ENCODE measurements at places on chromosomes 7 and 10.
A peak's percentile ranks its signal among the peaks of the same experiment; 100 is the strongest.

GRCh38 chr7:111031916-111032315 lies 59.0 kb upstream of the LRRN3 start:
- H3K4me3 ChIP-seq: no peak overlapping the region
- no peaks in the 10 kb centered on the region for H3K36me3 ChIP-seq
- no peaks in the 10 kb centered on the region for H3K27me3 ChIP-seq
- peaks cover 11% of the 10 kb centered on the region for H3K4me1 ChIP-seq

DNA sequence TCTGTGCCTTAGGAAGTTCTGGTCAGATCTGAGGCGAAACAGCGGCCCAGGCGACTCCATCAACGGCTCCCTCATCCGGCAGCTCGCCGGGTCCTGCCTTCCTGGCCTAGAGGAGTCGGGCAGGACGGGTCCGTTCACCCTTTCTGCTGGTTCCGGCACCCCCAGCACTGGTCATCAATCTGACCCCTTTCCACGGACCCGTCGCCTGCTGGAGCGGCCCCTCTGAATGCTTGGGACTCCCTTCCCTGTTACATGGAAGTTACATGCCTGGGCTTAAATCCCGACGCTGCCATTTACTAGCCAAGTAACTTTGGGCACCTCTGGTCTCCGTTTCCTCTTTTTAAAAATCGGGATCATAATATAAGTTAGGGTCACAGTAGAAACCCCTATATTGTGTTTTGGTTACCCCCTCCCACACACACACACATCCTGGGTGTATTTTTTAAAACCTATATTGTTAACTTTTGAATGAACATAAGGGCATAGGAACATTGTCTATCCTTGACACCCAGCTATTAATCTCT lies 607 bp upstream of the GGCT start:
- H3K27me3 ChIP-seq: no peaks in the 10 kb centered on the region
- H3K27ac ChIP-seq: peak overlapping the region; percentile 55
- peak overlapping the region; percentile 99 for H3K4me3 ChIP-seq

DNA sequence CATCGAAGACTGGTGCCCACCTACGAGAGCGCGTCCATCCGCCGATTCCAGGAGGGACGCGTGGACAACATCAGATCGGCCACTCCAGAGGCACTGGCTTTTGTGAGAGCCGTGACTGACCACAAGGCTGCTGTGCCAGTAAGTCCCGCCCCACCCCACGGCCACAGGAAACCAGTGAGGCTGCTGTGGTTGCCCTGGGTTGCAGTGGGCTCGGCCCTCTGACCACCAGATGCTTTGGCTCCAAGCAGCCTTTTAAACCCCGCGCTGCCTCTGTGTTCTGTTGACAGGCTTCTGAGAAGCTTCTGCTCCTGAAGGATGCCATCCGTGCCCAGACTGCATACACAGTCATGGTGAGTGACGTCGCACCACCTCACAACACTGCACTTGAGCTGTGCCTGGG lies 24.4 kb upstream of the C10orf53 start:
- DNase-seq: no peak
- H3K27ac ChIP-seq: no peak overlapping the region
- no peaks in the 10 kb centered on the region for H3K4me1 ChIP-seq
- H3K27me3 ChIP-seq: no peaks in the 10 kb centered on the region
- no peak overlapping the region for H3K4me3 ChIP-seq

GRCh38 chr7:97006055-97006815 lies 882 bp downstream of the DLX6 start:
- H3K4me1 ChIP-seq: no peaks in the 10 kb centered on the region
- no peaks in the 10 kb centered on the region for H3K36me3 ChIP-seq
- DNase-seq: no peak
- H3K4me3 ChIP-seq: no peak overlapping the region
- peaks cover 96% of the 10 kb centered on the region for H3K27me3 ChIP-seq
- H3K27ac ChIP-seq: no peak overlapping the region
